Frontal cortex (tissue), 4 donors: ENCODE measurements at places on chromosomes 2 and 18.

GRCh38 chr2:175175896-175176295, 5.6 kb downstream of the ATP5MC3 start:
- no peak for DNase-seq

- DNase-seq: no peak
Measured at GRCh38 chr2:219844401-219845091, 217.1 kb downstream of the SLC4A3 start.

DNA sequence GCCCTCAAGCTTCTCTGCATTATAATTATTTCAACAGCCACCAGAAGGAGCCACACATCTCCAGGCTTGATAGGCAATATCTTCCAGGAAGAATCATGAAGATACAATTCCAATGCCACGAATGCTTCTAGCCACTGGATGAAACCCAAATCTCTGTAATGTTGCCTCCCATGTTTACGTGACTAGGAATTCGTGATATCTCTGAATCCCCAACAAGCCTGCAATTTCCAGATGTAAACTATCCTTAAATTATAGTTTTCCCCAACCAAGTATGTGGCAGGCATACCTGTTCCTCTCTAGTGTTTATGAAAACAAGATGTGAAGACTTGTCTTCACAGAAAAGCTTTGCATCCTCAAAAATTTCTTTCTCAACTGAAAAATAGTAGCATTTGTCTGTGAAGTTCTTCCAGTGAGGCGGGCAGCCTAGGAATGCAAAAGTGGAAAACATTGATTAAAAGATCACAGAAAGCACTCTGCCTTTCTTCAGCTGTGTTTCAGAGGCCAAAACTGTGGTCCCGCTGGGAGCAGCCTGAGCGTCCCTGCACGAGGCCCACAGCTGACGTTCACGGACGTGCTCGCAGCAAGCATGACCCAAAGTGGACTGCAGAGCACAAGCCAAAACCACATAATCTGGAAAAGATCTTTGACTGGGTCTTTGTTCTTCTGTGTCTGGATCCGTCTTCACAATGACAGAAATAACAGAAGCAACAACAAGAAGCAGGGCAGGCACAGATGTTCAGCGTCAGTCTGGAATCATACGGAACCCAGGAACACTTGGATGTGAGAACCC, 65.1 kb upstream of the THOC1 start:
- no peak for DNase-seq

DNA sequence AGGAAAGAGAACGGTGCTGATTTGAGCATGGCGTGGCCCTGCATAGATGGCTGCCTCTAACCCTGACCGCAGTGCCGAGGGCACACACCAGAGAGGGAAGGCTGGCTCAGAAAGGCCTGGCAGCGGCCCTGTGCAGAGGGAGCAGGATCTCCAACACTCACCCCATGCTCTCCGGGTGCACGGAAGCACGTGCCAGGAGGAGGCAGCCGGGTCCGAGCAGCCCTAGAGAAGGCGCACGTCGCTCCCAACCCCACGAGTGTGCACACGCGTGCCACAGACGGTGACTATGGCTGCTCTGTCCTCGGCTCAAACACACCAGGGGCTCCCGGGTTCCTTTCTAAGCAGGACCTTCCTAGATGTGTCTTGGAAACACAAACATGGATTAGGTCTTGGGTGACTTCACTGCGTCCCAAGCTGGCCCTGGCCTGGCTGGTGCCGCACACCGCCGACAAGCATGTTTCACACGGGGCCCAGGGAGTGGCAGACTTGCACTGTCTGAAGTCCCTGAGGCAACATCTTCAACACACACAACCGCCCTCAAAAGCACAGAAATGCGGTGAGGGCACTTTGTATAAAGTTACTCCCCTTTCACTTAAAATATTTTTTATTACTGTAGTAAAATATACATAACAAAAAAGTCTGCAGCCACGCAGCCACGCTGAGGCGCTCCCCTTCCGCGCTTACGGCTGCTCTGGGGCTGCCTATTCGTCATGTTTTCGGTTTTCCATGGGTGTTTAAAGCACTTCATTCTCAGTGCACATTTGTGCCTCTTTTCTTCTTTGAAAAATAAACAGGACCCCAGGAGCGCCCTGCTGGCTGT, 110.0 kb downstream of the ZNF516 start:
- no peak for DNase-seq

DNA sequence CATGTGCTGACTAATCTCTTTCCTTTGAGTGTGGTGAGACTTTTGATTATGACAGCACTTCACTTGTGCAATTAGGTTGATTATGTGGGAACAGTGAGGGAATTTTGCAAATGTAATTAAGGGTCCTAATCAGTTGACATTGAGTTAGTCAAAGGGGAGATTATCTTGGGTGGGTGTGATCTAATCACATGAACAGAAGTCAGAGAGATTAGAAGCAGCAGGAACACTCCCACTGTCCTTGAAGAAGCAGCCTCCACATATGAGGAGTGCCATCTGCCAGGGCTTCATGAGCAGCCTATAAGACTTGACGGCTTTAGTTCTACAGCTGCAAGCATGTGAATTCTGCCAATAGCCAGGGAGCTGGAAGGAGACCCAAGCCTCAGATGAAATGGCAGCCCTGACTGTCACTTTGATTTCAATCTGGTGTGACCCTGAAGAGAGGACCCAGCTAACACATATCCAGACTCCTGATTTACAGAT, 89.4 kb upstream of the APCDD1 start:
- DNase-seq: no peak
